ENCODE measurements at places on chromosomes 11 and 22.
A peak's percentile ranks its signal among the peaks of the same experiment; 100 is the strongest.

DNA sequence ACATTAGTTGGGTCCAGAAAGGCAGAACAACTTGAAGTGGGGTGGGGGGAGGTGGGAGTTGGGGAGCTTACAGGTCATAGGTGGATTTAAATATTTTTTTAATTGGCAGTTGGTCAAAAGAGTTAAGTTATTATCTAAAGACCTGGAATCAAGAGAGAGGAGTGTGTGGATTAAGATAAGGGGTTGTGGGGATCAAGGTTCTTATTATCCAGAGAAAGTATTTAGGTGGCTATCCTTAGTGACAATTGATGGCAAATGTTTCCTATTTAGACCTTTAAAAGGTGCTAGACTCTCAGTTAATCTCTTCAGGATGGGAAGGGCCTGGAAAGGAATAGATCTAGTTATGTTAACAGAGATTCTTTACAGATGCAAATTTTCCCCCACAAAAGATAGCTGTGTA lies 120.7 kb upstream of the OR9Q1 start:
- DNase-seq: no peak

DNA sequence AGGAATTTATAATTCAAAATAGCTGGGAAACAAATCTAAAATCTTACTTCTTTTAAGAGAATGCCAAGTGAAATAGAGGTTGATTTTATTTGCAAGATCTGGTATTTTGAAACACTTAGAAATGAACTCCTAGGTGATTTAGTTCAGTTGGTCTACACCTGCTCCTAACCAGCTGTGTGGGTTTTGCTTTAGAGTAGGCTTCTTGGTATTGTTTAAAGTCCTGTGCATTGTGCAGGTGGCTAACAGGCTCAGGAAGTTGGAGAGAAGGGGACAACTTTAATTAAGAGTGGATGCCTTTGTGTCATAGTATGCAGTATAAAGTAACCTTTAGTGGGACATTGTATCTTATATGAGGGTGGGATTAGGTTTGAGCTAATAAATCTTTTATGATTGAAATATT lies 4.1 kb upstream of the RAG2 start:
- no peak for DNase-seq

DNA sequence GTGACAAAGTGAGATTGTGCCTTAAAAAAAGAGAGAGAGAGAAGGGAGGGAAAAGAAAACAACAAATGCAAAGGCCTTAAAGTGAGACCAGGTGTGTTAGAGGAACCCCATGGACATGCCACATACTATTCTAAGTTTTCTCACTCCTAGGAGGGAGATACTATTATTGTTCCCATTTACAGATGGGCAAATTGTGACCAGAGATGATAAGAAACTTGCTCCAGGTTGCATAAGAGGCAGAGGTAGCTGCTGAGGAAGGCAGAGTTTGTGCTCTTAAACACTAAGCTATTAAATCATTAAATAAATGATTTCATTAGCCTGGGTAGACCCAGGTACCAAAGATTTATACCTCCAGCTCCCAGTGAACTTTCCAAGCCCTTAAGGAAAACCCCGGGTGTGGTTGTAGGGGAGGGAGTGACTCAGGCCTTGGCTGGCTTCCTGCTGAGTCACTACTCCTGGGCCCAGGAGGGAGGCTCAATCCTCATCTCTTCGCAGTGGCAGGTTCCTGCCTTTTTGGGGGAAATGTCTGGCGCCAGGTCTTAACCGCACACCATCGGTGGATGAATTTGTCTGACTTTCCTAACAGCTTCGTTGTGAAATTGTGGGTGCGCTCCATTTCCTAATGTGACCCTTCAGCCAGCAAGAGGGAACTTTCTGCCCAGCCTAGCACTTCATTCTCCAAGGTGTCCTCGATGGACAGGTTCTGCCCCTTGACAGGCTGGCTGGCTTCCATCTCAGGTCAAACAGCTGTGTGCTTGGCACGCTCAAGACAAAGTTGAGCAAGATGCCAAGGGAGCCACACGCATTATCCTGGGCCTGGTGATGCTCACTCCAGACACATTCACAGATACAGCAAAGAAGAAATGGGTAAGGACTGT lies 33.4 kb upstream of the PTPRJ start:
- DNase-seq: no peak

GRCh38 chr11:65498042-65498726 lies 661 bp upstream of the MALAT1 start:
- peak; percentile 72 for DNase-seq

Measured in CD4-positive, alpha-beta memory T cell (primary cell).